ENCODE measurements at places on chromosomes 13 and 19.

GRCh38 chr19:40305403-40305802 lies 20.3 kb upstream of the AKT2 start:
- H3K27me3 ChIP-seq, result no peaks in the 10 kb centered on the region
- peak; percentile 81 for DNase-seq
- no peaks in the 10 kb centered on the region for H3K36me3 ChIP-seq
- peak overlapping the region; percentile 4 for H3K27ac ChIP-seq
- no peak overlapping the region for H3K4me3 ChIP-seq
- H3K4me1 ChIP-seq, result peaks cover 22% of the 10 kb centered on the region

DNA sequence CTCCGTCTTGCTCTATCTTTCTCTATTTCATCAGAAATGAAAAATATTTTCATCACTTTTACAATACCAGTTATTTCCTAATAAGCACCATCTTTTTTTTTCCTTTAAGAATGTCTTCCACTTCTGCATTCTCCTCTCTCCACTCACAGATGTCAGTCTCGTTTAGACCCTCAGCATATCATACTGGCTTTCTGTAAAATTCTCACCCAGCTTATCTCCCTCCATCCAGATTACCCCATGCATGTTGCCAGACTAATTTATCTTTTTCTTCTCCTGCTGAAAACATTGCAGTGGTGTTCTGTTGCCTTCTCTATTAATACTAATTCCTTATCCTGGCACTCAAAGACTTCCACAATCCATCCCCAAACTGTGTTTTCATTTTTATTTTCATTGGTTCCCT lies 513.8 kb upstream of the KLF12 start:
- no peak overlapping the region for H3K27ac ChIP-seq
- no peak for DNase-seq
- no peaks in the 10 kb centered on the region for H3K27me3 ChIP-seq
- no peak overlapping the region for H3K4me3 ChIP-seq
- no peaks in the 10 kb centered on the region for H3K36me3 ChIP-seq
- H3K4me1 ChIP-seq, result peaks cover 11% of the 10 kb centered on the region

DNA sequence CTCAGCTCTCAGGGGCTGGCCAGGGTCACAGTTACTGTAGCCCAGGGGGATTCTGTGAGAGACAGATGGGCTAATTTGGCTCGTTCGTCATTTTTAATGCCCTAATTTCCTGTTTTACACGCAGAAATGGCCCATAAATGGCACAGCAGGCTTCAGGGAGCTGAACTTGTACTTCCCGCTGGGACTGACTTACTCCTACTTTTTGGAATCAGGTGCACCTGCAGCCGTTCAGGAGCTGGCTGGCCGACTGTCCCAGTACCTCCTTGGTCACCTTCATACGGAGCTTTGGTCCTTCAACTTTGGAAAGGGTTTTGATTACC lies 62.4 kb upstream of the URI1 start:
- no peak overlapping the region for H3K27ac ChIP-seq
- no peaks in the 10 kb centered on the region for H3K36me3 ChIP-seq
- H3K27me3 ChIP-seq, result peaks cover 55% of the 10 kb centered on the region
- no peaks in the 10 kb centered on the region for H3K4me1 ChIP-seq
- H3K4me3 ChIP-seq, result no peak overlapping the region

GRCh38 chr19:31502536-31503170 lies 153.4 kb upstream of the TSHZ3 start:
- H3K27ac ChIP-seq, result no peak overlapping the region
- peaks cover under 1% of the 10 kb centered on the region for H3K4me1 ChIP-seq
- H3K27me3 ChIP-seq, result peaks cover 16% of the 10 kb centered on the region
- H3K36me3 ChIP-seq, result no peaks in the 10 kb centered on the region

- no peak overlapping the region for H3K4me3 ChIP-seq
- H3K4me1 ChIP-seq, result peaks cover 11% of the 10 kb centered on the region
- no peak for DNase-seq
- no peaks in the 10 kb centered on the region for H3K36me3 ChIP-seq
Observed at GRCh38 chr13:24083722-24084421, 76.6 kb upstream of the SPATA13 start.

DNA sequence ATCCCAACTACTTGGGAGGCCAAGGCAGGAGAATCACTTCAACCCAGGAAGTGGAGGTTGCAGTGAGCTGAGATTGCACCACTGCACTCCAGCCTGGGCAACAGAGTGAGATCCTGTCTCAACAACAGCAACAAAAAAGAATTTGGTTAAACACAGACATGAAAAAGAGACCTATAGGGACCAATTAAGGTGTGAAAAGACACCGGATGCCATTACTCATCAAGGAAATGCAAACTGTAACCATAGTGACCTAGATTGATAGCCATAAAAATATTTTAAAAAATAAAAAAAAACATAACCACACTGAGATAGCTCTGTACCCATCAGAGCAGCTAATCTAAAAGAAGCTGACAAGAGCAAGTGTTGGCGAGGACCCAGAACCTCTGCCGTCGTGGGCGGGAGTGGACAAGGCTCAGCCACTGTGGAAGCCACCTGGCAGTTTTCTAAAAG lies 37.1 kb upstream of the ISYNA1 start:
- peaks cover 12% of the 10 kb centered on the region for H3K4me1 ChIP-seq
- H3K27me3 ChIP-seq, result no peaks in the 10 kb centered on the region
- no peak overlapping the region for H3K4me3 ChIP-seq
- H3K27ac ChIP-seq, result no peak overlapping the region
- DNase-seq, result no peak

GRCh38 chr13:94550062-94550738 lies 45.8 kb downstream of the TGDS start:
- no peak for DNase-seq
- H3K27me3 ChIP-seq, result peaks cover 3% of the 10 kb centered on the region
- no peaks in the 10 kb centered on the region for H3K36me3 ChIP-seq
- H3K27ac ChIP-seq, result peak overlapping the region; percentile 97
- peak overlapping the region; percentile 83 for H3K4me3 ChIP-seq

DNA sequence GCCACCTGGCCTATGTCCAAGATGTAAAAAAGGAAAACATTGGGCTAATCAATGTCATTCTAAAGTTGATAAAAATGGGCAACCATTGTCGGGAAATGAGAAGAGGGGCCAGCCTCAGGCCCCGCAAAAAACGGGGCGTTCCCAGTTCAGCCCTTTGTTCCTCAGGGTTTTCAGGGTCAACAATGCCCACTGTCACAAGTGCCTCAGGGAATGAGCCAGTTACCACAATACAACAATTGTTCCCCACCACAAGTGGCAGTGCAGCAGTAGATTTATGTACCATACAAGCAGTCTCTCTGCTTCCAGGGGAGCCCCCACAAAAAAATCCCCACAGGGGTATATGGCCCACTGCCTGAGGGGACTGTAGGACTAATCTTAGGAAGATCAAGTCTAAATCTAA lies 112.5 kb downstream of the ZNF486 start:
- DNase-seq, result no peak
- H3K4me3 ChIP-seq, result no peak overlapping the region
- peaks cover 24% of the 10 kb centered on the region for H3K4me1 ChIP-seq
- no peak overlapping the region for H3K27ac ChIP-seq

DNA sequence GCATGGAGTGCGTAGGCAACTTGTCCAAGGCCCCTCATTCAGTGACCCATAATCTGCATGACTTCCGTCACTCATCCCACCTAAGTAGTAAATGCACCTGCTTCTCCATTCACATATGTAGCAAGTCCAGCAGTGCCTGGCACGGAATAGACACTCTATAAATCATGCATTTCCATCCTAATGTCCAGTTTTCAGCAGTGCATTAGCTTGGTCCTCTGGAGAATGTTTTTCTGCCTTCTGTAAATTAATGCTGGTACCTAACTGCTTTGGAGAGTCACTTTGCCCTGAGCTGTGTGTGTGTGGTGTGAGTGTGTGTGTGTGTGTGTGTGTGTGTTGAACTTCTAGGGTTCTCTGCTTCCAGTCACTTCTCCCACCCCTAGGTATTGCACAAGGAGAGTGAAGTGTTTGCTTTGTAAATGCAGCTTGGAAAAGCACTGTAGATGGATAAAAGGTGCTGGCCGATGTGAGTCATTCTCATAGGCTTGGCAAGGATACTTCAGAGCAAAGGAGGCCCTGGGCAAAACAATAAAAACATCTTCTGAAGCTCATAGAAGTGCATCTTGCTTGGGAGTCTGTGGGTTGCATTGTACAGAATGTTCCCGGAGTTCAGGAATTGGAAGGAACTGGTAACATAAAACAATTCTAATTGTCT lies 181.8 kb downstream of the KATNAL1 start:
- no peaks in the 10 kb centered on the region for H3K27me3 ChIP-seq
- H3K36me3 ChIP-seq, result no peaks in the 10 kb centered on the region
- H3K4me1 ChIP-seq, result peaks cover 24% of the 10 kb centered on the region
- DNase-seq, result no peak
- H3K4me3 ChIP-seq, result no peak overlapping the region
- H3K27ac ChIP-seq, result peak overlapping the region; percentile 9

GRCh38 chr19:36236304-36236945 lies 21.5 kb downstream of the ZNF146 start:
- H3K36me3 ChIP-seq, result peaks cover 76% of the 10 kb centered on the region
- no peak overlapping the region for H3K27ac ChIP-seq
- H3K27me3 ChIP-seq, result no peaks in the 10 kb centered on the region
- no peak for DNase-seq
- H3K4me1 ChIP-seq, result no peaks in the 10 kb centered on the region

GRCh38 chr13:32594157-32594738 lies 8.0 kb downstream of the PDS5B start:
- peaks cover 13% of the 10 kb centered on the region for H3K4me1 ChIP-seq
- H3K27me3 ChIP-seq, result no peaks in the 10 kb centered on the region
- no peak overlapping the region for H3K27ac ChIP-seq
- peaks cover 1% of the 10 kb centered on the region for H3K36me3 ChIP-seq
- DNase-seq, result no peak

- H3K4me1 ChIP-seq, result no peaks in the 10 kb centered on the region
- H3K36me3 ChIP-seq, result peaks cover 10% of the 10 kb centered on the region
- no peak for DNase-seq
- H3K27ac ChIP-seq, result no peak overlapping the region
- H3K4me3 ChIP-seq, result no peak overlapping the region
- no peaks in the 10 kb centered on the region for H3K27me3 ChIP-seq
Observed at GRCh38 chr19:56727677-56728076, 56.1 kb upstream of the ZNF835 start.

- peaks cover 4% of the 10 kb centered on the region for H3K27me3 ChIP-seq
- H3K36me3 ChIP-seq, result no peaks in the 10 kb centered on the region
- DNase-seq, result no peak
- no peak overlapping the region for H3K4me3 ChIP-seq
Observed at GRCh38 chr19:33831825-33832224, 35.2 kb downstream of the KCTD15 start.

GRCh38 chr13:73945871-73946270 lies 188.3 kb downstream of the KLF12 start:
- H3K4me3 ChIP-seq, result no peak overlapping the region
- H3K27me3 ChIP-seq, result no peaks in the 10 kb centered on the region
- DNase-seq, result no peak
- H3K36me3 ChIP-seq, result peaks cover 11% of the 10 kb centered on the region
- peak overlapping the region; percentile 35 for H3K27ac ChIP-seq

GRCh38 chr13:26816881-26817280 lies 56.3 kb upstream of the GPR12 start:
- no peak for DNase-seq
- H3K4me1 ChIP-seq, result peaks cover 2% of the 10 kb centered on the region
- peaks cover 18% of the 10 kb centered on the region for H3K27me3 ChIP-seq
- no peak overlapping the region for H3K27ac ChIP-seq
- H3K36me3 ChIP-seq, result no peaks in the 10 kb centered on the region
- H3K4me3 ChIP-seq, result no peak overlapping the region

DNA sequence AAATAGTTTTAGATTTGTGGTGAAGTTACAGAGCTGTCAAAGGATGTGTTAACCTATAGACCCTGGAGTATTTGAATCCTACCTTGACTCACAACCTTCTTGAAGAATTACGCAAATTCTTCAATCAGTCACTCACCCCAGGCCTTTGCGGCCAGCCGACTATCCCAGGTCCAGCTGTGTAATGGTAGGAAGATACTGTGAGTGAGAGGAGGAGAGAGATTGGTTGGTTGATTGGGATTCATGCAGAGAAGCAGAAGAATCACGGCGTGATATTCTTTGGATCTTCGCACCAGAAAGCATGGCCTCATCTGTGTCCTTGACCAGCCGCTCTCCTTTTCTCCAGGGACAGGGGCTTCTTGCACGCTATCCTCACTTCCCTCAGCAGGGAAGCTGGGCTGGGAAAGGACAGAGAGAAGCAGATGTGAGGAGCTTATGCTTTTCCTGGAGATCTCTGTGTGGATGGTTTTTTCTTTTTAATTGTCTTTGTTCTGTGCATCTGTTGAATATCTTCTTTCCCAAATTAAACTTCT lies 249.1 kb downstream of the GGACT start:
- H3K4me3 ChIP-seq, result no peak overlapping the region
- peaks cover 46% of the 10 kb centered on the region for H3K36me3 ChIP-seq
- DNase-seq, result no peak
- no peaks in the 10 kb centered on the region for H3K27me3 ChIP-seq

- H3K4me3 ChIP-seq, result peak within 1 kb of the TSS; percentile 81
- peaks cover 16% of the 10 kb centered on the region for H3K4me1 ChIP-seq
- no peaks in the 10 kb centered on the region for H3K27me3 ChIP-seq
- H3K36me3 ChIP-seq, result peaks cover 88% of the 10 kb centered on the region
Observed at GRCh38 chr19:58002384-58003173, at the start of gene ZNF606. TSS of gene ZNF606 (minus strand) at chr19:58002820. CDS start at chr19:58001319, 1,501 bp downstream.

GRCh38 chr13:54699831-54700230 lies 1671.2 kb downstream of the OLFM4 start:
- H3K4me3 ChIP-seq, result no peak overlapping the region
- DNase-seq, result no peak
- no peaks in the 10 kb centered on the region for H3K4me1 ChIP-seq
- no peak overlapping the region for H3K27ac ChIP-seq
- H3K27me3 ChIP-seq, result no peaks in the 10 kb centered on the region
- peaks cover 2% of the 10 kb centered on the region for H3K36me3 ChIP-seq

- H3K4me1 ChIP-seq, result peaks cover 37% of the 10 kb centered on the region
- H3K27me3 ChIP-seq, result peaks cover 29% of the 10 kb centered on the region
- peak overlapping the region; percentile 100 for H3K27ac ChIP-seq
- peak overlapping the region; percentile 80 for H3K4me3 ChIP-seq
- peak; percentile 59 for DNase-seq
Observed at GRCh38 chr19:50332244-50333038, 3.3 kb upstream of the KCNC3 start.

DNA sequence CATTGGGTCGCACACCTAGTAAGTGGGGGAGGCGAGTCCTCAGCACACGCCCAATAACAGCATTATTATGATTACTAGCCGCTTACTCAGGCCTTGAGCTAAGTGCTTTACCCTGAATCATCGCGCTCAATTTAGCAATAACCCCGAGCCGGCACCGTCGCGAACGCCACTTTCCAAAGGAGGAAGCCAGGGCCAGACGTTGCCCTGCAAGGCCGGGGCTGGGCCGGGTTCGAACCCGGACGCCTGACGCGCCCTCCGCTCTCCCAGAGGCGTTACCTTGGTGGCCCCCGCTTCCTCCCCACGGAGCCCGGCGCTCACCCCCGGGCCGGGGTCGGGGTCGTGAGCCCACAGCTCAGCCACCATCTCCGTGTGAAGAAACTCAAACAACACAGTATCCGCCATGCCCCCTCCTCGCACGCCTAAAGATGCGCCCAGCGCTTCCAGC lies at the start of gene TRAPPC6A:
TSS of gene TRAPPC6A (minus strand) at position 421 of the 445 bp plus-strand sequence. CDS start at position 402, 19 bp downstream.
- peaks cover 19% of the 10 kb centered on the region for H3K4me1 ChIP-seq
- H3K4me3 ChIP-seq, result peak within 1 kb of the TSS; percentile 91
- peaks cover 6% of the 10 kb centered on the region for H3K36me3 ChIP-seq
- H3K27ac ChIP-seq, result peak within 1 kb of the TSS; percentile 97

- DNase-seq, result no peak
- H3K27me3 ChIP-seq, result peaks cover 3% of the 10 kb centered on the region
- no peaks in the 10 kb centered on the region for H3K36me3 ChIP-seq
- H3K4me3 ChIP-seq, result no peak overlapping the region
- no peaks in the 10 kb centered on the region for H3K4me1 ChIP-seq
- no peak overlapping the region for H3K27ac ChIP-seq
Observed at GRCh38 chr13:96650301-96650886, 343.9 kb downstream of the OXGR1 start.
